EL (cell line): ENCODE measurements at places on chromosomes 6 and 20.
A peak's percentile ranks its signal among the peaks of the same experiment; 100 is the strongest.

- no peak for DNase-seq
Observed at GRCh38 chr6:40899684-40900155, 139.3 kb downstream of the UNC5CL start.

DNA sequence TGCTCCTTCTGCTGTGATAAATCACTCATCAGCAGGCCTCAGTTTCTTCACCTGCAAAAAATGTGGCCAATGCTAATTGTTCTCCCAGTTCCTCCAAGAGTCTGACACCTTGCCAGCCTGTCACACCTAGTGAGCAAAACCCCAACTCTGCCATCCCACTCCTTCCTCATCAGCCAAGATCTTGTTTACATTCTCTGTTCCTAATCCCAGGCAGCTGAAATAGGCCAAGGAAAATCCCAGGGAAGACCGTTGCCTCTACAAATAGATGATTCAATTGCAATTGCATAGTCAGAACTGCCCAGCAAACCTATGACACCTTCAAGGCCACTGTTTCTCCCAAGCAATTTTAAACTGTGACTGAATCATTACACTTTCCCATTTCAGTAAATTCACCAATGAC lies 78.7 kb downstream of the GMDS start:
- DNase-seq = no peak

DNA sequence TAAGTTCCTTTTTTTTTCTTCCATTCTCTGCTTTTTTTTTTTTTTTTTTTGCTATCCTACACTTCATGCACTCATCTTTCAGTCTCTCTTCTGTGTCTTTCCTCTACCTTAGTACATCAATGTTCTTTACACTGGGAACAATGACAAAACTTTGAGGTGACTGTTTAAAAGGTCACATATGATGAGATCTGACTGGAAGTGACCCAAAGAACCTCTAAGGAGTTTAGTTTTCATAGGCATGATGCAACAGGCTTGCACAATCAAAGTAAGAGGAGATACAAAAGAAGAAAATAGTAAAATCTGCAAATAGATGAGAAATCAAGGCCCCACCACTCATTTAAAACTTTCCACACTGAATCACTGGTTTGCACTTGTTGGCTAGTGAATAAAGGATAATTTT lies 840.8 kb downstream of the TBC1D32 start:
- no peak for DNase-seq

- no peak for DNase-seq
Observed at GRCh38 chr20:53736122-53736756, 142.6 kb upstream of the ZNF217 start.

DNA sequence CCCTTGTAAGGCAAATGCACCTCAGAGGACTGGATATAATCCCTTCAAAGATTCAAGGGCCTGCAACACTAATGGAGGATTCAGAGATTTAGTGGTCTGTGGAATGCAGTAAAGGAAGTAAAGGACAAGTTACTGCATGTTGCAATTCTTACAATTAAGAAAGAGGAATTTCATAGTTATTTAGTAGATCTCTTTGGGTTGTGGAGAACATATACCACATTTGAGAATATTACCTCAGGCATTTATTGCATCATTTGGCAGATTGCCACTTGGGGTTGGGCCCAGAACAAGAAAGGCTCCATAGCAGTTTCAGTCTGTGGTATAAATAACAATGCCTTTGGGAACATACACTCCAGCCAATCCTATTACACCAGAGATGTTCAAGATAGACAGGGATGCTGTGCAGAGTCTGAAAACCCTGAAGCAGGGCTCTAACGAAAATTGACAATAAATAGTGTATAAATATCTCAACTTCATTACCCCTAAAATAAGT lies 20.9 kb upstream of the EPM2A start:
- peak; percentile 92 for DNase-seq
